ENCODE measurements at places on chromosomes 13 and 19.
A peak's percentile ranks its signal among the peaks of the same experiment; 100 is the strongest.

GRCh38 chr13:41696163-41697003 is 239.0 kb downstream of the RGCC start:
- DNase-seq: no peak

DNA sequence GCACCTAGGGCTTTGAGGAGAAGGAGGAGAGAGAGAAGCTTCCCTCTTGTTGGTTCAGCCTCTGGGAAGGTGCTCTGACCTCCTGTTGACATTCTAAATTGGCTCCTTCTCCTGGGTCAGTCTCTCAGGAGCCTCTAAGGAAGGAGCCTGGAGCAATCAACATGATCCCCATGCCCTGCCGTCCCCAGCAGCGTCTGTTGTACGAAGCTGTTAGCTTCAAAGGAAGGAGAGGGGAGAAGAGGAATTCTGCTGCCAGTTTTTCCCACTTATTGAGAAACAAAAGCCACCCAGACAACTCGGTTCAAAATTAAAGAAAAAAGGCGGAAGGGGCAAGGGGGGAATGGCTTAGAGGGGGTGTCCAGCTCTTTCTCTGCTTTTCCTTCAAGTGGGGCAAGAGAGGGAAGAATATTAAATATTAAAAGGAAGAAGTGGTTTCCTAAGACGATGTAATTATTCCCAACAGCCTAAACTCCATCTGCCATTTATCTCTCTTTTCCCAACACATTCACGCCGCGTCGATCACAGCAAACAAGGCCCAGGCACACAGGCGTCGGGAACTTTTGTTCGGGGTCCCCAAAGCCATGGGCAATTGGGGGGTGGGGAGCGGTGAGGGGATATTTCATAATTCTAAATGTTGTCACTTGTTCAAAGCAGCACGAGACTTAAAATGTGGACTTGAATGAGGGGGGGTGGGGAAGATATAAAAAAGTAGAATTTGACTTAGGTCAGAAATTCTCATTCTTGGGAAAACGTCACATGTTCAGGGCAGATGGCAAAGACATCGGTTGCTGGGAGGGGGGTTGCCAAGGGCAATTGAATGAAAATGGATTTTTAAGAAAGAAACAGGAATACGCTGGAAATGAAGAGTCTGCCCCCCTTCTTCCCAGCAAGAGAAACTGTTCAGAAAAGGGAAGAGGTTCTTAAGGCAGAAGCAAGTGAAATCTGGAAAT is 116.8 kb upstream of the CACNA1A start:
- DNase-seq: no peak

- no peak for DNase-seq
Measured at GRCh38 chr13:30339738-30340330, 32.5 kb upstream of the KATNAL1 start.

GRCh38 chr13:68232351-68233130 is 1002.4 kb upstream of the PCDH9 start:
- DNase-seq: no peak

DNA sequence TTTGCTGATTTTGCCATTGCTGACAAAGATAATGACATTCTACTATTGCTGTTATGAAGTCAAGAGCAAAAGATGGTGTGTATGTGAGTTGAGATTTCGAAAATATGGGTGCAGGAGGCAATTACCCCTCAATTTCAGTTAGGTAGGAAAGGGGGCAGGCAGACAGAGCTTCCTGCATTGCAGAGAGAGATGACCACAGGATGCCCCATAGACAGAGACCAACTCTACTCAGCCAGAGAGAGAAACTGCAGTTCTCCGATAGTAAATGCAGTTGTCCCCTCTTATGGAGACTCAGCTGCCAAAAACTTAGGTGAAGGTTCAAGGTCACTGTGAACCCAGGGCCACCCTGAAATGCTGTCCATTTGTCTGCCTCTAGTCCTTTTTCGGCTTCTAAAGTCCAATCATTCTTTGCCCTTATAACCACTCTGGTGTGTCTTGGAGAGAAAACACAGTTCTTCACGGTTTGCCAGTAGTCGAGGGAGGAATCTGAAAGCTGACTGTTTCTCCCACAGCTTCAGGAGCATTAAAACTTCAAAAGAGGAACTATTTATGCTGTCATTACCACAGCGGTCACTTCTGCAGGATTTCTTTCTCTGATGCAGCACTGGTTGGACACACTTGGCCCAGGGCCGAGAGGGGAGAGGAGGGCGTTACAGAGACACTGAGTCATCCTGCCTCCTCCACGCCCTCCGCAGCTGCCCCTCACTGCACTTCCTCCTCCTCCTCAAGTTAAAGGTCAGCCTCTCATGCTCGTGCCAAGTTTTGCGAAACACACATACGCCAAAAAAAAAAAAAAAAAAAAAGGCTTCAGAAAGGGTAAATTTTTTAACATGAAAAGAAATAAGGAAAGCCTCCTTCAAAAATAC is 264.3 kb downstream of the FOXO1 start:
- DNase-seq: peak; percentile 78

- DNase-seq: peak; percentile 10
Measured at GRCh38 chr13:25085125-25085742, 10.7 kb upstream of the PABPC3 start.

DNA sequence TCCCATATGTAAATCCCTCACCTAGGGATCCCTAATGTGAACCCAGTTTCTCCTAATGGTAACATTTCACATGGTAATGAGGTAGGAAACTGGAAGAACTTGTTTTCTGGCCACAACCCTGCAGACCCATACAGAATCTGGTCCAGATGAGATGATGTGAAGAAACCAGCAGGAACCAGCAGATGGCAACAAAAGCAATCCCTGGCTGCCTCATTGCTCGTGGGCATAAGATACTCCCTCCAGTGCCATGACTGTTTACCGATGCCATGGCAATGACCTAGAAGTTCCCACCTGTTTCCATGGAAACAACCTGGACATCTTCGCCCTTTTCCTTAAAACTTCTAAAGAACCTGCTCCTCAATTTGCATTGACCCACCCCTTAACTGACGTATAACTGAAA is 1.4 kb upstream of the CD209 start:
- peak; percentile 37 for DNase-seq

DNA sequence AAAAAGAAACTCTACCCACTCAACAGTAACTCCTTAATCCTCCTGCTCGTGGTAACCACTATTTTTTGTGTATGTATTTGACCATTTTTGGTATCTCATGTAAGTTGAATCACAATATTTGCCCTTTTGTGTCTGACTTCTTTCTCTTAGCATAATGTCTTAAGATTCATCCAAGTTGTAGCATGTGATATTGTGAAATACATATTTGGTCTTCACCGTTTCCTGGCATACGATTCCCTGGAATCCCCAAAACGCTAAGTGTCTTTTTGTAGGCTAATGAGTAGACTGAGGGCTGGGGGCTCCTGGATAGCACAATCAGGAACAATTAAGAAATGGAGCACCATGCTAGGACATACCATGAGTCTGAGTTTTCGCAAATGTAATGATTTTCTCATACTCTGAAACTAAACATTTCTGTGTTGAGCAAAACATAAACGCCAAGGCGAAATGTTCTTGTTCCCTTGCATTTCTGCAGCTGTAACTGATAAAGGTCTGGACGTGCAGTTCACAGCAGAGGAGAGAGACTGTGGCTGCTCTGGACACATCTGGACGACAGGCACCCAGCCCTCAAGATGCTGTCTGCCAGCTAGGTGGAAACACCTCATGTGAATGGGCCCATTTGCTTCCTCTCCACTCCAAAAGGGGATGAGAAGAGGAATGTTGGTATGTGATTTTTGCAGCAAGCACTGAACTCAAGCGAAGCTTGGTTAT is 38.4 kb downstream of the BRD4 start:
- DNase-seq: no peak

DNA sequence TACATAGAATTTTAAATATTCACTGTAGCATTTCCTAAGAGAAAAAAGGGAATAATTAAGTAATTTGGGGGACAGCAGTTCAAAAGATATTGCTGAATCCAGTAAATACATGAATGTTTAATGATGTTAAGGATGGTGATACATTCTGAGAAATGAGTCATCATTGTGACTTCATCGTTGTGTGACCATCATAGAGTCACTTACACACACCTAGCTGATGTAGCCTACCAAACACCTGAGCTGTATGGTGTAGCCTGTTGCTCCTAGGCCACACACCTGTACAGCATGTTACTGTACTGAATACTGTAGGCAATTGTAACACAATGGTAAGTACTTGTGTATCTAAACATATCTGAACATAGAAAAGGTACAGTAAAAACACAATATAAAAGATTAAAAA is 34.8 kb downstream of the ATP7B start:
- DNase-seq: no peak

DNA sequence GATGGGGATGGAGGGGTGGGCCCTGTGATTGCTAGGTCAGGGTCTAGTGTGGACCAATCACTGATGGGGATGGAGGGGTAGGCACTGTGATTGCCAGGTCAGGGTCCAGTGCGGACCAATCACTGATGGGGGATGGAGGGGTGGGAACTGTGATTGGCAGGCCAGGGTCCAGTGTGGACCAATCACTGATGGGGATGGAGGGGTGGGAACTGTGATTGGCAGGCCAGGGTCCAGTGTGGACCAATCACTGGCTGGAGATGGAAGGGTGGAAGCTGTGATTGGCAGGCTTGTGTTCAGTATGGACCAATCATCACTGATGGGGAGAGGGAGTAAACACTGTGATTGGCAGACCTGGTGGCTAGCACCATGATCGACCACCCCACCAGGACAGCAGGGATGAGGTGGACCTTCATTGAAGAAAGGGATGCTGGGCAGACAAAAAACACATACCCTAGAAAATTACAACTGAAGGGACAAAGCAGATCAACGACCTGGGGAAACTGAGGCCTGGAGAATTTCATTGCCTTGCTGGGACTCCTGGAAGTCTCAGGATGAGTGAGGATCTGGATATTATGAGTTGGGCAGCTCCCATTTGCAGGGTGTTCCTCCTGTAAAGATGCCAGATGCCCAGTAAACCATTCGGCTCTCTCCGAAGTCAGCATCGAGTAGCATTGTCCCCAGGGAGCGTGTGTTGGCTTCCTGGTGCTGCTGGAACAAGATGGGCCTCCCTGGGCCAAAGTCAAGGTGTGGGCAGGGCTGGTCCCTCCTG is 15.5 kb downstream of the TMPRSS9 start:
- DNase-seq: no peak

- DNase-seq: no peak
Measured at GRCh38 chr13:35824395-35824794, 306.8 kb downstream of the DCLK1 start.

- no peak for DNase-seq
Measured at GRCh38 chr19:55365964-55366363, 2.9 kb upstream of the GARIN5B start.

- DNase-seq: no peak
Measured at GRCh38 chr13:76446191-76446590, 440.0 kb downstream of the KCTD12 start.

DNA sequence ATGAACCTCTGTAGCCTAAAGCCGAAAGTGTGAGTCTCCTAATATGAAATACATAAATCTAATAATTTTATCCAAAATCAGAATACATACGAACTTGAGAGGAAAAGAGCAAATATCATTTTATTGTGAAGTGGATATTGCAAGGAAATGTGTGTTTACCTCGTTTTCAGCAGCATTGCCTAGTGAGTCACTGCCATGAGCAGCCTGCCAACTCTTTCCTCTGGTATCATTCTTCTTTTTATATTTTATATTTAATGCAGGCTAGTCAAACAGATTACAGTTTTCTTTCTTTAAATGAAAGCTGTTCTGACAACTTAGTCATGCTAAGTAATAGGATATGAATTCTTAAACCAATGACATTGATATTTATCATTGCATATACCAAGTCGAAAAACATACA is 44.2 kb downstream of the EDNRB start:
- no peak for DNase-seq

GRCh38 chr19:41915776-41916414 is 12.4 kb downstream of the ERFL start:
- no peak for DNase-seq

GRCh38 chr19:33296488-33296971 is 5.8 kb downstream of the CEBPA start:
- no peak for DNase-seq

DNA sequence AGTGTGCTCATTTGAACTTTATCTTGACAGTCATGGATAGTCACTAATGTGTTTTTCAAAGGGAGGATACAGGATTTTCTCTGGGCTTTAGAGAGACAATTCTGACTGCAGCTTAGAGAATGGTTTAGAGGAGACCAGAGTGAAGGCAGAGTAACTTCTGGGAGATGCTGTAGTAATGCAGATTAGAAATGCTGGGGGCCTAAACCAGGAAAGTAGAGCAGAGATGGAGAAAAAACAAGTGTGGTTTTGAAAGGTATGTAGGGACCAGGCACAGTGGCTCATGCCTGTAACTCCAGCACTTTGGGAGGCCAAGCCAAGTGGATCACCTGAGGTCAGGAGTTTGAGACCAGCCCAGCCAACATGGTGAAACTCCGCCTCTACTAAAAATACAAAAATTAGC is 18.3 kb upstream of the CEBPA start:
- no peak for DNase-seq

DNA sequence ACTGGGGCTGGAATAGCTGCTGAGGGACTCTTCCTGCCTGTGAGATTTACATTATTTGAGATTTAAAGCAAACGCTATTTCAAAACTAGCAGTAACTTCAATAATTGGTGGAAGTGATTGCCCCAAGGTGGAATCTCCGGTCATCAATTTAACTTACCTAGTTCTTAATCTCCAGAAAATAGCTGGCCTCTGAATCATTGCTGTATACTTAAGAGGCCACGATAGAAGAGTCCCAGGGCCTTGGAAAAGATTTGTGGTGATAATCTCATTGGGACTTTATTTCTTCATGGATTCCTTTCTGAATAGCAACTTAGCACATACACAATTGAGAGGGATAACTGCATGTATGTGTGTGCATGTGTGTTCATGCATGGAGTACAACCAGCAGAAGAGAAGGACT is 120.2 kb downstream of the DNAJC15 start:
- no peak for DNase-seq

DNA sequence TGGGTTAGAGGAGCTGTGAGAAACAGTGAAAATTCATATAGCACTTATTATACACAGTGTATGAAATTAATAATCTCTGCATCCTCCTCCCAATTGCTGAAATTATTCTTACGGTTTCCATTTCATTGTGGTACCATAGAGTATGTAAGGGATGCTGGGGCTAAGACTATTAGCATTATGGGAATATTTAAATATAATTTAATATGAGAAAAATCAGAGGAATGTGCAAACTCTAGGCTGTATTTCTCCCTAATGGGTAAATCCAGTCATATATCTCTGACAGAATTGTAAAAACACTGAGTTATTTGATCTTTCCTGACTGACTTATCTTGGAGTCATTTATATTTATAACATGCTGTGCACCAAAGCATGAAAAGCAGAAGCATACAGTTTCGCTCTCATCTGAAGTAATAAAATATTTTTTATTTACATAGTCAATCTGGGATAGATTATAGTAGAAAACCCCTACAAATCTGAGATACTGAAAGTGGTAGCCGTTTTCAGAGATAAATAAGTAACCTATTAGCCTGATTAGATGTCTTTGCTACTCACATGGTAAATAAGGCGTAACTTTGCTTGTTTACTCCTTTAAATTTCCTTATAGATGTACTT is 34.9 kb downstream of the LRCH1 start:
- no peak for DNase-seq

DNA sequence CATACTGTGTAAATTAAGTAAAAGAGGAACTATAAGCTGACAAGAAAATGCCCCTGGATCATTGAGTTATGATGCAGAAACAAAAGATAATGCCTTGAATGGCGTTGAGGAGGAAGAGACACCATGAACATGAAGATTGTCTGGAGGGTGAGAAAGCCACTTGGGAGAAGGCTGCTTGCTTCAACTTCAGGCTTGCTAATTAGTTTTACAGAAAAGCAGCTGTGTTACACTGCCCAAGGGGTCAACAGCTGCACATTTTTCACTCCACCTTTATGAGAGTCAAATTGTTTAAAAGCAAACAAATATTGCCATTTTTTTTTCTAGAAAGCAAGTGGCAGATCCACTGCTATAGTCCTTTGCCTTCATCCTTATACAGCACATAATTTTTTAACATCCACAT is 35.5 kb upstream of the KLF12 start:
- no peak for DNase-seq
